Activated T-cell treated with anti-CD3 and anti-CD28 coated beads, Interleukin-2, amount 50 U/mL, for 48 hours (primary cell): ENCODE measurements at places on chromosomes 3 and 15.

- no peak for DNase-seq
Observed at GRCh38 chr3:141111364-141112155, 60.4 kb downstream of the SPSB4 start.

- DNase-seq = no peak
Observed at GRCh38 chr15:99511866-99512661, 53.7 kb upstream of the MEF2A start.

GRCh38 chr3:76673171-76673570, 366.7 kb upstream of the ROBO2 start:
- no peak for DNase-seq

DNA sequence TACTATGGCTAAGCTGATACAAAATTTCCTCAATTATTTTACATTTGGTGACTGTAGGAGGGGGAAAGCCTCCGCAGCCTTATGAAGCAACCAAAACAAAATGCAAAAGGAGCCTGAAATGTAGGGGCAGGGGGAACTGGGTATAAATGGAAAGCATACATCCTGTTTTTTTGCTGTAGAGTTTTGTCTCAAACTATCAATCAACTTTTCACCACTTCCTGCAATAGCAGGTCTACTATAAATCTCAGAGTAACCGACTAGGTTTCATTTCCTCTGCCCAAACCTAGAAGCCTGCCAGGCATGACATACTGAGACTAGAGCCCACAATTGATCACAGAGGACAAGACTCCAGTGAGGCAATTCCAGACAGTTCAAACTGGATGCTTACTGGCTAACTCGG, 91.3 kb downstream of the SHQ1 start:
- DNase-seq = no peak

DNA sequence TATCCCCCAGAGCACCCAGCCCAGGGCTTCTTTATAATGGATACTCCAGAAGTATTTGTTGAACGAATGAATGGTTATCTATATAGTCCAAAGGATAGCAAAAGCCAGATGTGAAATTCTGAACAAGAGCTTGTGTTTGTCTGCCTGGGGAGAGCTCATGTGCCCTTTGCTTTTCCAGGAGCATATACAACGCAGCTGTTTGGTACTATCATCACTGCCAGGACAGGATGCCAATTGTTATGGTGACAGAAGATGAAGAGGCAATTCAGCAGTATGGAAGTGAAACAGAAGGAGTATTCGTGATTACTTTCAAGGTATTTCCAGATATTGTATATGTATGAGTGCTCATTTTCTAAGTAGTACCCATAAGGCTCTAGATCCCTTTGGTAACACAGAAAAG, 15.2 kb downstream of the DIS3L start:
- no peak for DNase-seq

- no peak for DNase-seq
Observed at GRCh38 chr3:79172241-79172640, 595.6 kb downstream of the ROBO1 start.

DNA sequence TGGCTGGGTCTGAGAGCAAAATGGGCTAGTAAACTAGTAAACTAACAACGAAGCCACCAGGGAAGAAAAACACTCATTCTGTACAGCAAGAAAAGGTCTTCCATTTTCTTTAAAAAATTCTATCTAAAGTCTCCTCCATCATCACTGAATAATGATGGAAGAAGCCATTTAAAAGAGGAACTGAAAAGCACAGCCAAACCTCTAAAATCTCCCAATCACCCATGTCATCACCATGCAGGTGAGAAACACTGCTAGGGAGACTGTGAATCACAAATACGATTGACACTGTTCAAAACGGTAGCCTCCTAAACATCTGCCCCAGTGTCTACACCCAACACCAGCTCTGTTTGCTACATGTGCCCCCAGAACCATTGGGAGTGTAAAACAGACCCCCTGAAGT, 140.4 kb downstream of the RORA start:
- DNase-seq = no peak

- no peak for DNase-seq
Observed at GRCh38 chr3:171978390-171978789, 61.0 kb upstream of the FNDC3B start.

DNA sequence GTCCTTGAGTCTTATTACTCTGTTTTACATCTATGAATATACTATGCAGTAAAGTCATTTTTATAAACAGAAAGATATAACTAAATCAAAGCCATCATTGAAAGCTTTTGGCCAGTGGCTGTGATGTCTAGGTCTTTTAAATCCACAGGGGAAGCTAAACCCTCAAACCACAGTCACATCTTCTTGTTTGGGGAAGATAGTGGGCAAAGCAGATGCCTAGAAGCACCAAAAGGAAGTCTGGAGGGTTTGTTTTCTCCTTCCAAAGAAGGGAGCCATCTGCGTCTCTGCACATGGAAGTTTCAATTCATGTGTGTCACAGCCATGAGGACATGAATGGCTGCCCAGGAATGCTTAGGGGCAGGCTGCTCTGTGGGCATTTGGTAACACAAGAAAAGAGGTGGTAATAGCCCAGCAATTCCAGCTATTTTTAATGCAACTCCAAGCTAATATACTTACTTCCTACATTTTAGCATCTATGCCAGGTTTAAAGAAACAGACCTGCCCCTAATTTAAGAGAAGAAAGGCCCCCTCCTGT, 322.2 kb downstream of the SLC9A9 start:
- no peak for DNase-seq

DNA sequence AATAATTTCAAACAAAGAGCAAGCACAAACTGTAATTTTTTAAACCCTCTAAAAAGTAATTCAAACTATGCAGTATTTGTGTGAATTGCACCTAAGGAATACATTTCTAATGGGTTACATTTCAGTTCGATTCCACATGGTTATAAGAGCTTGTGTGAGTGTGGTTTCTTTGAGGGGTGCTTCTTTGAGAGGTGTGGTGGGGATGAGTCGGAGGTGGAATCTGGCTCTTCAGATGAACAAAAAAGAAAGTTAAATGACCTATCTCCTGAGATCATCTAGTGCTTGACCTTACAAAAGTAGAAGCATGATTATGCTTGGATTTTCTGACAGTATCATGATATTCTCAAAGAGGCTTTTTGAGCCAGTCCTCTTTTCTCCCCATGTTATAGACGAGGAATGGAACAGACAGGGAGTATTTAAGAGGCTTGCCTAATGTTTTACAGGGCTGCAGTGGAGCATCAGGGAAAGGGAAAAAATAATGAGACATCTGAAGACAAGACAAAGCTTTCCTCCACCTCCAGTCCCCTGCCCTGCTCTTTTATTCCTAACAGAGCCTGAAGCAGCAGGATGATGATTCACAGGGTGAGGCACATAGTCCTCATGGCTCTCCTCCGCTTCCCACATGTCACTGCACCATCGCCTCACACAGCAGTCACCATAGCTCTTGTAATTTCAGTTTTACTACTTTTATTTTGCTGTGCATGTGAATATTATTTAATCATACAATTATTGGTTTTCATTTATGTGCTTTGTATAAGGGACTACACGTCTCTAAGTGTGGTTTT, 82.0 kb downstream of the LYSMD4 start:
- no peak for DNase-seq

GRCh38 chr3:61177450-61177849, 73.8 kb downstream of the FHIT start:
- no peak for DNase-seq

DNA sequence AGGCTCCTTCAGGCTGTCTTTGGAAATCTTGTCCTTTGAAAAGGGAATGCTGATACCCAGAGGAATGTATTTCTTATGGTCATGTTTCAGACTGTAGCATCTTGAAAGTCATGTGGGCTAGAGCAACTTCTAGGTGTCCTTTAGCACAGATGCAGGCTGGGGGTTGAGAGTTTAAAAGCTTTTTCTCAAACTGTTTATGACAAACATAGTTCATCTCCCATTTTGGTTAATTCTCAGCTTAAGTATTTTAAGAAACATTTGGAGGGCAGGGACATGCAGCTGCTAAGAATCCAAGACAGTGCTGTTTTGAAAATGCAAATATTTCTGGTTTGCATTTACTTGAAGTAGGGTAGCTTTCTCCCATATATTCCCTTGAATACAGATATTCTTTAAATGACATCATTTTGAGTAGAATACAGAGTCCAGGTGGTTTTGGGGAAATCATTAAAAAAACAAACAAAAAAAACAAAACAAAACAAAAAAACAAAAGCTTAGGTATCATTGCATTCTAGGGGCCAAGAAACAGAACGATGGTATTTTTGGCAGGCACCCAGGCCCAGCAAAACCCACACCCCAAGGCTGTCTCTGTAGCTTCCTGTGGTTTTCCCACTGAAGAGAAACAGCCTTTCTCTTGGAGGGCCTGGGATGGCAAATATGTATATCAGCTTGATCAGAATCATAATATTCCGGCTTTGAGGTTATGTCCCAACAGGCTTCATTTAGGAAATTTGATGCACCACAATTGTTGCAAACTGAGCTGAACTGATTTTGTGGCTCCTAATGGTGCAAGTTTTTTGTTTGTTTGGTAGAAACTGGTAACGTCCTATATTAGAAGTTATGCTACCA, 120.0 kb downstream of the ATG7 start:
- no peak for DNase-seq

DNA sequence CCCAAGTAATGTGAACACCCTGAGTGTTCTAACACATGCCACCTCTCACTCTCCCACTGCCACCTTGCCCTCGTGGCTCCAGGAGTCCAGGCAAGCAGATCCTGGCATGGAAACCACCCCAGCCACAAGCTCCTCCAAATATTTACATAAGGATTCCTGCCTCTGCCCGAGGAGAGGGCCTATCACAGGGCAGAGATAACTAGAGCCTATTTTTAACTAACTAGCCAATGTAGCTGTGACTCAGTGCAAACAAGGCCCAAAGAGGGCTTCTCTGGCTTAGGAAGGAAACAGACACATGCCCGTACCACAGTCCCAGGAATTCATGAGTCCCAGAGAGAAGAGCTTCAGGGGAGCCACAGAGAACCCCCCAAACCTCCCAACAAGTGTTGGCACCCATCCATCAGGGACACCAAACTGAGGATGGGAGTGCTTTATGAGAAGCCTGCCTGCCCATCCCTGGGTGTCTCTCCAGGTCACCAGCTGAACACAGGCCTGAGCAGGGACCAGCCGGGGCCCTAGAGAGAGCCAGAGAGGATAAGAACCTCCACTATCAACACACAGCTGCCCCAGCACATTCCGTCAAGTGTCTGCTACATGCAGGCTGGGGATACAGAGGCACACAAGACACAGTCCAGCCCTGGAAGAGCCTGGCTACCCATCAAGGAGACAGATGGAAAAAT, 9.2 kb downstream of the FYCO1 start:
- no peak for DNase-seq

DNA sequence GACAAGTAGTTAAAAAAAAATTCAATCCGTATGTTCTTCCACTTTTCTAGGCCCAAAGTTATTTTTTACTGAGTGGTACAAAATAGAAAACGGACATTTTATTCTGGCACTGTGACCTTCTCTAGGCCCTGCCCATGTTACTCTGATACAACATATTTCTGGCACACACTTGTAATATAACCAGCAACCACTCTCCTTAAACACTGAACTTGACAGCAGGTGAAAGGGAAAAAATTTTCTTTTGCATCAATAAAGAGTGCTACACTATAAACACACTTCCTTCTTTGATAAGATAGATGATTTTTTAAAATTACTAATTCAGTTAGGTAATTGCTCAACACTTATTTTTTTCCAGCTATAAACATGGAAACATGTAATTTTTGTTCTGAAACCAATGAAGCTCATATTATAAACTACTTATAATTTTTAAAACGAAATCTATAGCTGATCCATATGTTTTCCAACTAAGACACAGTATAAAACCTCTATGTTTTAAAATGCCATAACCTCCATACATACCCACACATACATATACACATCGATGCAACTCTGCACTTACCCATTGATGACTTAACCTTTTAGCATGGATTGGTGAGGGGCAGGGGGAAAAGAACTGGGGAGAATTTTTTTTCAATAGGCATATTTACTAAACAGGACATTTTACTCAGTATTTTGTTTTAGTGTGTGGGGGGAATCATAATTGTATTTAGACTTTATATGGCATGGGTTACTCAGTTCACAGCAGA, 5.3 kb upstream of the CTNNB1 start:
- DNase-seq = no peak

- no peak for DNase-seq
Observed at GRCh38 chr15:65334586-65335231, 30.2 kb downstream of the RNU5B-1 start.

DNA sequence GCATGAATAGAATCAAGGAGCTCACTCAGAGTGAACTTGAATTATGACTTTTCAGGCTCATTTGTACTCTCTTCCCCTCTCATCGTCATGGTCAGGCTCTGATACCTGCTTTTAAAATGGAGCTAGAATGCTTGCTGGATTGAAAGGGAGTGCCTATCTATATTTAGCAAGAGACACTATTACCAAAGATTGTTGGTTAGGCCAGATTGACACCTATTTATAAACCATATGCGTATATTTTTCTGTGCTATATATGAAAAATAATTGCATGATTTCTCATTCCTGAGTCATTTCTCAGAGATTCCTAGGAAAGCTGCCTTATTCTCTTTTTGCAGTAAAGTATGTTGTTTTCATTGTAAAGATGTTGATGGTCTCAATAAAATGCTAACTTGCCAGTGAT, 9.6 kb downstream of the CCNDBP1 start:
- DNase-seq = no peak

GRCh38 chr15:45641374-45641781, 6.5 kb downstream of the SQOR start:
- no peak for DNase-seq

GRCh38 chr3:168331756-168332155, 236.0 kb upstream of the GOLIM4 start:
- DNase-seq = no peak

GRCh38 chr3:50395070-50395860, 35.9 kb upstream of the TMEM115 start:
- DNase-seq = no peak

DNA sequence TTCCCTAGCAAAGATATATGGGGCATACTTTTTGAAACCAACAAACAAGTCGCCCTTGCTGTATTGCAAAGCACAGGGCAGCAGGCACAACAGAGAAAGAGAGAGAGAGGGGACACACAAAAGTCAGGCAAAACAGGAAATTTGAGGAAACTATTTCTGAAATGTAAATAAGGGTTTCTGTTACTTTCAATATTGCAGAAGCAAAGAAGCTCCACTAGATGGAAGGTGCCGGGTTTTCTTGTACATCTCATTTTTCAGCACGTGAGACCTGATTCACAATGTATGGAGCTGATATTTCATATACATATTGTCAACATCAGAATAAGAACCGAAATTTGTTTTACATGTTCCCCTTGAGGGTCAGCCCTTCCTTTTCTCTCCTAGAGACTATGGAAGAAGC, 127.4 kb downstream of the FOXP1 start:
- DNase-seq = no peak

DNA sequence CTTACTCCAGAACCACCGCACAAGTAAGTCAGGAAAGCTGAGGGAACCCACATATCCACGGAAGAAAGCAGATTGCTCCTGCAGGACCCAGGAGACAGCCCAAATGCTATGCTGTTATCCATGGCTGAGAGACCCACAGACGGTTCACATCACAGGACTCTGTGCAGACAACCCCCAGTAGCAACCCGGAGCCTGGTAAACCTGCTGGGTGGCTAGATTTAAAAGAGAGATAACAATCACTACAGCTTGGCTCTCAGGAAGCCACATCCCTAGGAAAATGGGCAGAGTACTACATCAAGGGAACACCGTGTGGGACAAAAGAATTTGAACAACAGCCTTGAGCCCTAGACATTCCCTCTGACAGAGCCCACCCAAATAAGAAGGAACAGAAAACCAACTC, 13.8 kb upstream of the TRIM42 start:
- DNase-seq = no peak

- DNase-seq = no peak
Observed at GRCh38 chr3:87287011-87287410, 10.6 kb upstream of the POU1F1 start.
